ENCODE measurements at places on chromosomes 3 and 15.
A peak's percentile ranks its signal among the peaks of the same experiment; 100 is the strongest.

GRCh38 chr15:100111125-100112060 lies 230.4 kb downstream of the ADAMTS17 start:
- peak; percentile 44 for DNase-seq

DNA sequence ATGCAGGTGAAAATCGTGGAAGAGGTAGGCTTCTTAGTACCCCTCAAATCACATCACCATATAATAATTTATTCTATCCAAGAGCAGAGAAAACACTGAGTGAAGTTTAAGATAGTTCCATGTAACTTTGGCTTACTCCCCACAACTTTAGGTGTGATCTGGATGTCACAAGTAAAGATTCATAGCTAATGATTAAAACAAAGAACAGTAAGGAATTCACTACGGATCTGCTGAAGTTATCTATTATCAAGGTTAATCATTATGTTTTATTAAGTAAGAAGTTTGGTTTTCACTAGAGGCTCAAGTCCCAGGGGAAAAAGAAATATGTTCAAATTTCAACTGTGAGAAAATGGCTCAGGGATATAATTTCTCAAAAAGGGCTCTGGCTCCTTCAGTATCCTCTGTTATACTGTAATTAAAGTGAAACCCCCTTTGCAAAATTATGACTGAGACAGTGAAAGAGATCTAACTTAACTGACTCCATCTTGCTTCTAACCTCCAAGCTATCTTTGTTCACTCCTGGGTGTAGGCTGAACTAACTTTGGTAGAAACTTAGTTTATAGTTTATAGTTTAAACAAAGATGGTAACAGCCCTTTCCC lies 17.1 kb downstream of the CD80 start:
- no peak for DNase-seq

GRCh38 chr3:123774474-123774873 lies 109.7 kb downstream of the MYLK start:
- no peak for DNase-seq

DNA sequence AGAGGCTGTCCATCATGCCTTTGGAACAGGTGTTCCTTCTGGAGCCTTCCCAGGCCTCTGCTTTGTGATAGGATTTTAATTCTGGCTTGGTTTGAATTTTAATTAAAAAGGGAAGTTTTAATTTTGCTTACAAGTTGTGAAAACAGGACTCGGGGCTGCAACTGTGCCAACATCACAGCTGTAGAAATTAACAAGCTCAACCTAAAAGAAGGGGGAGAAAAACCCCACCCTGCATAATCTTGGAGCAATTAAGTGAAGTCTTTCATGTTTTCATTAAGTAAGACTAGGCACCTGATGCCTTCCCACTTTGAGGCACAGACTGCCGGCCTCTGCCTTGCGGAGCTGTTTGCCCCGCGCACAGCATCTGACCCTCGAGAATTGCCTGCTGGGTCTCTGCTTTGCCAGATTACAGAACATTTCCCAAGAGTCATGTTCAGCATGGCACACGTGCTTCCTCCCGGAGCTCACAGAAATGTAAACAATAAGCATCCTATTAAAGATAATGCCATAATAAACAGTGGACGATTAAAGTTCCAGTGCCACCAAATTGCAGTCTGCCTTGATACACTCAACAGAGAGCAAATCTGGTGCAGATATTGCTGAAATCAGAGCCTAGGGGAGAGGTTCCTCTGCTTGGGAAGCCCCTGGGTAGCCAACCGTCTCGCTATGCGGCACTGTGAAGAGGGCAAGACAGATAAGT lies 364.2 kb downstream of the LRTM1 start:
- no peak for DNase-seq

DNA sequence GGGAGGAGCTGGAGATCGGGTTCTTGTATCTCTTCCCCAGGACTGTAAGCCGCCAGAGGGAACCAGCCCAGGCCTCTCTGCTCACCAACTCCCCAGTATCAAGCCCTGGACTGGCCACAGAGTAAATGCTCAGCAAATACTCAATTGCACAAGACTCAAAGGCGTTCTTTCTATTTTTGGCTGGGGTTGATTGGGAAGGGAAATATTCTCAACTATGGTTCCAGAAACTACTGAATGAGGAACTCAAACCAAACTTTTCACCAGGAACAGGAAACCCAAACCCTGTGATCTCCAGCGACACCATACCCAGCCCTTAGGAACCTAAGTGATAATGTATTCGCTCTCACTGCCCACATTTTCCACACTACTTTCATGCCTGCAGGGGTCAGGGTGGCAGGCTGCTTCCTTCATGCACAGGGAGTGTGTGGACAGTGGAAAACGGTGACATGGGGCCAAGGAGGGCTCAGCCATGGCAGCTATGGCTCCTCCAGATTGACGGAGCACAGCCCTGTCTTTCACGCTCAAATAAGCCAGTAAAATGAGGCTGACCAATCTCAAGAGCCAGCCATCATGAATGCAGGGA lies 124.7 kb upstream of the RAD18 start:
- no peak for DNase-seq
